ENCODE measurements at places on chromosomes 5 and 9. TPM values are rescaled to one million over a fixed set of nuclear protein-coding genes. Genes with fewer than 3 reads are reported as not detected.

DNA sequence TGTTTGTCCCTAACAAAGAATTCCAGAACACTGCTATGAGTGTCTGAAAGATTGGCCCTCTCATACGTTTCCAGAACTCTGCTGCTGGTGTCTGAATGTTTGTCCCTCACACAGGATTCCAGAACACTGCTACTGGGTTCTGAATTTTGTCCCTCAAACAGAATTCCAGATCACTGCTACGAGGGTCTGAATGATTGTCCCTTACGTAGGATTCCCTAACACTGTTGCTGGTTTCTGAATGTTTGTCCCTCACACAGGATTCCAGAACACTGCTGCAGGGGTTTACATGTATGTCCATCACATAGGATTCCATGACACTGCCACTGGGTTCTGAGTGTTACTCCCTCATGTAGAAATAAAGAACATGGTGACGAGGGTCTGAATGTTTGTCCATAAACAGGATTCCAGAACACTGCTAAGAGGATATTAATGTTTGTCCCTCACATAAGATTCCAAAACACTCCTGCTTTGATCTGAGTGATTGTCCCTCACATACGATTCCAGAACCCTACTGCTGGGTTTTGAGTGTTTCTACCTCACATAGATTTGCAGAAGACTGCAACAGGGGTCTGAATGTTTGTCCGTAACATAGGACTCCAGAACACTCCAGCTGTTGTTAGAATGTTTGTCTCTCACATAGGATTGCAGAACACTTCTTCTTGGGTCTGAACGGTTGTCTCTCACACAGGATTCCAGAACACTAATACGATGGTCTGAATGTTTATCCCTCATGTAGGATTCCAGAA lies 214.4 kb downstream of the FOXD4L6 start:
- H3K27me3 ChIP-seq, result no peaks in the 10 kb centered on the region
- H3K36me3 ChIP-seq, result no peaks in the 10 kb centered on the region
- no peak overlapping the region for H3K27ac ChIP-seq
- no peaks in the 10 kb centered on the region for H3K4me1 ChIP-seq

- peak; percentile 85 for DNase-seq
- H3K4me1 ChIP-seq, result peaks cover 27% of the 10 kb centered on the region
- H3K27me3 ChIP-seq, result 0 out of 2 replicates have a peak, but pooled peaks cover 10% of the 10 kb centered on the region
- H3K4me3 ChIP-seq, result no peak overlapping the region
- H3K27ac ChIP-seq, result 0 out of 2 replicates have a peak overlapping the region, but pooled peaks have one; percentile 12
Observed at GRCh38 chr9:13485068-13485596, 205.6 kb upstream of the MPDZ start.

Gene GRXCR2
- polyA plus RNA-seq, result not detected

GRCh38 chr5:36108758-36109460 lies 42.2 kb upstream of the UGT3A2 start:
- H3K4me1 ChIP-seq, result no peaks in the 10 kb centered on the region
- H3K27me3 ChIP-seq, result no peaks in the 10 kb centered on the region
- peak; percentile 17 for DNase-seq
- H3K4me3 ChIP-seq, result no peak overlapping the region
- peaks cover 27% of the 10 kb centered on the region for H3K36me3 ChIP-seq
- no peak overlapping the region for H3K27ac ChIP-seq

Gene RNF180
- 0.04 TPM for polyA plus RNA-seq

- peaks cover 4% of the 10 kb centered on the region for H3K4me1 ChIP-seq
- peak; percentile 83 for DNase-seq
- H3K27ac ChIP-seq, result no peak overlapping the region
- H3K27me3 ChIP-seq, result no peaks in the 10 kb centered on the region
Observed at GRCh38 chr9:20624201-20625002, 2.1 kb upstream of the MLLT3 start.

DNA sequence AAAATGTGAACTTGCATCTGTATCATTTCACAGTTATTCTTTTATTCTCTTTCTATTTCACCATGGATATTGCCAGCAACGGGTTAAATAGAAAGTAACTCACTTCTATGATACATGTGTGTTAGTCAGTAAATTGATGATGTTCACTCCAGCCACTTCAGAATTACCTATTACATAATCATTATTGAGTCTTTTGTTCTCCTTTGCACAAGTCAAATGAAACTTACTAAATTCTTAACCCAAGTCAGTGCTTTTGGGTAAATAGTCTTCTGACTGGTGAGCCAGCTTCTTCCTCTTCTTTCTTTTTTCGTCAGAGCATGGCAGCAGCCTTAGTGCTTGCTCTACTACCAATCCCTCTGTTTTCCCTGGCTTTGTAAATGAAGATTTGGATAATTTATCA lies 344.3 kb downstream of the RAB3C start:
- peaks cover 8% of the 10 kb centered on the region for H3K4me1 ChIP-seq
- no peak for DNase-seq
- H3K4me3 ChIP-seq, result no peak overlapping the region

DNA sequence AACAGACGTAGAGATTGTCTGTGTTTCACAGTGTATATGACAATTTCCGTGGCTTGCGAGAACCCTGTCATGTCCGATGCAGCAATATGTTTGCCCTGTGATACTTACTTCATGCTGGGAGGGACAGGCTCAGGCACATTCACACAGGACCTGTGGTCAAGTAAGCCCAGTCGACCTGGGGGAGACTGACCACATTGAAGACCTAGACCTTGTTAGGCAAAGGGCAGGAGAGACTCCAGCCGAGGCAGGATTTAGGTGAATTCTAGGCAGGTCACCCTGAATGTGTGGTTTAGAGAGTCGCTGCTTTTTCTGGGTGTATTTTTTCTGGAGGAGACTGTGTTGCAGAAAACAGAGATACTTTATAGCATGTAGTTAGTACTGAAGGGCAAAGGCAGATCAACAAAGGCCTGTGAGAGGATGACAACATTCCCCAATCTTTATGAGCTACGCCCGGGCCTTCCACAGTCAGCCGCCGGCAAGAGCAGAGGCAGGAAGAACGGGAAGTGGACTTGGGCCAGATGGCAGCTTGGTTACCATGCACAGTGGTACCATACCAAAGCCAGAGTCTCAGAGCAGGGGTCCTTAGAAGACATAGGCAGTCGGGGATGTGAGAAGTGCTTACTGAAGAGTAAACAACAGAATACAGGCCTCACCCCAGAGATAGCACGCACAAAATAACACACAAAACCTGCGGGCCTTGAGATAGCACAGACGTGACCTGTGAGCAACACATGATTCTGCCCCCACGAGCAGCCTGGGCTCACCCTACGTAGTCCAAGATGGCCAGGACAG lies 220.7 kb downstream of the CACNA1B start:
- no peak overlapping the region for H3K4me3 ChIP-seq
- H3K36me3 ChIP-seq, result no peaks in the 10 kb centered on the region
- H3K27ac ChIP-seq, result no peak overlapping the region
- DNase-seq, result no peak
- no peaks in the 10 kb centered on the region for H3K27me3 ChIP-seq

- no peaks in the 10 kb centered on the region for H3K36me3 ChIP-seq
- no peak within 1 kb of the TSS for H3K4me3 ChIP-seq
- no peak for DNase-seq
Observed at GRCh38 chr5:141050622-141051520, at the start of gene PCDHB1. Gene PCDHB1 (plus strand): TSS chr5:141051374. CDS start chr5:141051471, 97 bp downstream.

- DNase-seq, result no peak
- H3K4me3 ChIP-seq, result peak overlapping the region; percentile 80
- no peaks in the 10 kb centered on the region for H3K36me3 ChIP-seq
- H3K27ac ChIP-seq, result peak overlapping the region; percentile 98
- peaks cover 2% of the 10 kb centered on the region for H3K4me1 ChIP-seq
Observed at GRCh38 chr5:43043400-43043756, 3.3 kb upstream of the ANXA2R start.

DNA sequence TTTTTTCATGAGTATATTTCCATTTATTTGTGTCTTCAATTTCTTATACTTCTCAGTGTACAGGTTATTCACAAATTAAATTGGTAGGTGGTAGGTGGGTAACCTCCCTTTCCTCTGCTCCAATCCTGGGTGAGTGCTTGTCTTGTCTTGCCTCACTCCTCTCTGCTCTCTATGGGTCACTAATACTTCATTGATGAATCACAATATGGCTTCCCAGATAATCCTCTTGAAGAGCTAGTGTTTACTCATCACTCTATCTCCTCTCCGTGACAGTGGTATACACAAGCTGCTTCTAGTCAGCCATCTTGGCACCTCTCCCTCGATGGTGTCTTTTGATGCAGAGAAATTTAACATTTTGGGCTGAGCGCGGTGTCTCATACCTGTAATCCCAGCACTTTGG lies 331.8 kb upstream of the NMUR2 start:
- H3K4me1 ChIP-seq, result no peaks in the 10 kb centered on the region
- no peaks in the 10 kb centered on the region for H3K36me3 ChIP-seq
- H3K4me3 ChIP-seq, result no peak overlapping the region
- H3K27me3 ChIP-seq, result no peaks in the 10 kb centered on the region

DNA sequence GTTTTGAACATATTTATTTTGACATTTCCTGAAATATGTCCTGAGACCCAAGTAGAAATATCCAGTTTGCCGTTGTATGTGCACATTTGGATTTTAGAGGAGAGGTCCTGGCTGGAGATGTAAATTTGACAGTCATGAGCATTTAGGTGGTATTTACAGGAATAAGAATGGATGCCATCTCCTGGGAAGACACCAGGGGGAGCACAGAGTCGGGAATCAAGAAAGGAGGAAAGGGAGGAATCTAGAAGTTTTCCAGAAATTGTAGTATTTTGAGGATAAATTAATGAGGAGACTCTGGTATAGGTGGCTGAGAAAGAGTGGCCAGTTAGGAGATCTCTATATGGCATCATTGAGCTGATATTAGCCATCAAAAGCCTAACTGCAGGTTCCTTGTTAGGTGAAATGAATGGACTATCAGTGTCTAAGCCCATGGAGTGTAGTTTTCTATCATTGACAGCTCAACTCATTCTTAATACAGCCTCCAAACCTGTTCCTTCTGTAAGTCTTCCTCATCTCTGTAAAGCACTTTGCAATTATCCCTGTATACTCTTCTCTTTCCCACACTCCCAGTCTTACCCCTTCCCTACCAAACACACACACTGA lies 7.2 kb downstream of the GAPT start:
- no peaks in the 10 kb centered on the region for H3K36me3 ChIP-seq
- no peak overlapping the region for H3K27ac ChIP-seq
- peak; percentile 47 for DNase-seq
- H3K4me3 ChIP-seq, result no peak overlapping the region

DNA sequence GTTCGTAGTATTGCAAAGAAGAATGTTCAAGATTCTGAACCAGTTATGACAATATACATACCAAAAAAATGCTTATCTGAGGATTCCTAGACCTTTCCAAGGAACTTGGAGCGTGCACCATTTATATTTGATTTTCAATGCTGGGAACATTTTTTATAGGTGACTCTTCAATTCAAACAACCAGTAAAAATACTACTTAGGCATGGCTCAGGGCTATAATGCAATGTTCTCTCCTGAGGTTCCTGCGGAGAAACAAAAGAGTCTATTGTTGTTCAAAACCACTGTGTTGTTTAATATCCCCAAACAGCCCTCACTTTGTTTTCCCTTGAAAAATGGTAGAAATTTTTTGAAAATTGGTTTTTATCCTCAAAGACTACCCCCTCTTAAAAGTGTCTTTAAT lies 335.7 kb upstream of the IZUMO3 start:
- H3K27me3 ChIP-seq, result no peaks in the 10 kb centered on the region
- no peaks in the 10 kb centered on the region for H3K36me3 ChIP-seq
- no peak overlapping the region for H3K27ac ChIP-seq
- no peaks in the 10 kb centered on the region for H3K4me1 ChIP-seq
- H3K4me3 ChIP-seq, result no peak overlapping the region
- DNase-seq, result no peak

GRCh38 chr5:115551415-115551814 lies 6.8 kb upstream of the FEM1C start:
- DNase-seq, result peak; percentile 57
- no peak overlapping the region for H3K4me3 ChIP-seq
- H3K4me1 ChIP-seq, result peaks cover 7% of the 10 kb centered on the region
- no peaks in the 10 kb centered on the region for H3K27me3 ChIP-seq
- no peaks in the 10 kb centered on the region for H3K36me3 ChIP-seq

DNA sequence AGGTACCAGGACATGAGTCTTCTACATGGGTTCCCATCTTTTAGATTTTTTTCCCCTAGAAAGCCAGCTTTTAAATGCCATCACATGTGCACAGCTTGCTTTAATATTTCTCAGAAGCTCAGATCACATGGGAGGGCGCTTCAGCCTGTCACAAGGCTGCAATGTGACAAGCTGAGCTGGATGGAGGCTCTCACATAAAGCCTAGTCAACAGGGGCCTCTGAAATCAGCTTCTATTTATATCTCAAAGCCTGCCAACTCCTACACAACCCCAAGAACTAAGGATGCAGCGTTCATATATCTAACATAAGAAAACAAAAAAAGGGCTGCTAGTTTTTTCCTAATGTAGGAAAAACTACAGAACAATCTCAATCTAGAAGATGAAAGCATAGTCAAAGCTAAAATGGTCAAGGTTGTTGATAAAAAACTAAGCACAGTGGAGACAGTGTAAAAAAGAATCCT lies 2.3 kb downstream of the ZFAND5 start:
- no peaks in the 10 kb centered on the region for H3K27me3 ChIP-seq
- H3K27ac ChIP-seq, result peak overlapping the region; percentile 100
- peak; percentile 92 for DNase-seq
- H3K4me1 ChIP-seq, result peaks cover 36% of the 10 kb centered on the region
- H3K4me3 ChIP-seq, result peak overlapping the region; percentile 89

DNA sequence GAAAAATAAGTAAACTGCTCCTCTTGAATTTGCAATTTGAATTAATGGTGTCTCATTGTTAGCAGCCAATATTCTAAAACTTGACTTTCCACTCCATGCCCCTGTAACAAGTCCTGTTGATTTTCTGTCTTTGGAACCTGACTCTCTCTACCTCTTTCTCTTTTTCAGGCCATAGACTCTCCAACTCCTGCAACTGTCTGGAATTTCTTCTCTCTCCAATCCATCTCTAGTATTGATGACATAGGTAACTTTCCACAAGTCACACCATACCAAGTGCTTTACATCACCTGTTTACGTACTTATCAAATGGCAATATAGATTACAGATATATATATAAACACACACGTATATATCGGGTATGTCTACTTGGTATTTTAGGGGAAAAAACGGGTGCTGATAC lies 923 bp downstream of the C5orf34 start:
- H3K4me1 ChIP-seq, result peaks cover 16% of the 10 kb centered on the region
- peak overlapping the region; percentile 90 for H3K4me3 ChIP-seq
- peak overlapping the region; percentile 99 for H3K27ac ChIP-seq
- no peaks in the 10 kb centered on the region for H3K36me3 ChIP-seq

Gene ADAMTS12
- 7.8 TPM for polyA plus RNA-seq

Gene ZNF474
- polyA plus RNA-seq, result 0.23 TPM

- no peaks in the 10 kb centered on the region for H3K27me3 ChIP-seq
- no peak for DNase-seq
- H3K4me1 ChIP-seq, result peaks cover 6% of the 10 kb centered on the region
- no peaks in the 10 kb centered on the region for H3K36me3 ChIP-seq
- H3K4me3 ChIP-seq, result no peak overlapping the region
Observed at GRCh38 chr5:125298746-125299379, 552.4 kb upstream of the ZNF608 start.

GRCh38 chr5:159786201-159786600 lies 130.1 kb upstream of the ADRA1B start:
- H3K27ac ChIP-seq, result no peak overlapping the region
- no peaks in the 10 kb centered on the region for H3K27me3 ChIP-seq
- no peaks in the 10 kb centered on the region for H3K36me3 ChIP-seq
- H3K4me3 ChIP-seq, result no peak overlapping the region

Gene RALGDS
- 8.5 TPM for polyA plus RNA-seq

DNA sequence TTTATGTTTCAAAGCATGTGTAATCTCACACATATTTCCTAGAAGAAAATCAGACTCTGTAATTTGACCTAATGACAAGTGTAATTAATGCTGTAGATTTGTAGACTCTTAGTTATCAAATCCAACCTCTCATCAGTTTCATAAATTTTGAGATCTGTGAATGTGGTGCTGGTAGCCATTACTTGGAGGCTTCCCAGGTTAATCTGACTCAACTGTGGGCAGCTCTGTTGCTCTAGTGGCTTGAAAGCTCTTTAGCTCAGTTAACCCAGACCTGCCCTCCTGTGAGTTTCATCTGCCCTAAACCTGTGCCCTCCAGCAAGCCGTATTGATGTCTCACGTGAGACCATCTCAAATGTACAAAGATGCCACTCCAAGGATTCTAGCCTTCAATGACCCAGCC lies 323.4 kb downstream of the FBXL7 start:
- no peak overlapping the region for H3K27ac ChIP-seq
- H3K27me3 ChIP-seq, result no peaks in the 10 kb centered on the region
- peaks cover 9% of the 10 kb centered on the region for H3K4me1 ChIP-seq

All from GM23248 (cell line).